ENCODE measurements at places on chromosomes 1 and 21.
A peak's percentile ranks its signal among the peaks of the same experiment; 100 is the strongest.

DNA sequence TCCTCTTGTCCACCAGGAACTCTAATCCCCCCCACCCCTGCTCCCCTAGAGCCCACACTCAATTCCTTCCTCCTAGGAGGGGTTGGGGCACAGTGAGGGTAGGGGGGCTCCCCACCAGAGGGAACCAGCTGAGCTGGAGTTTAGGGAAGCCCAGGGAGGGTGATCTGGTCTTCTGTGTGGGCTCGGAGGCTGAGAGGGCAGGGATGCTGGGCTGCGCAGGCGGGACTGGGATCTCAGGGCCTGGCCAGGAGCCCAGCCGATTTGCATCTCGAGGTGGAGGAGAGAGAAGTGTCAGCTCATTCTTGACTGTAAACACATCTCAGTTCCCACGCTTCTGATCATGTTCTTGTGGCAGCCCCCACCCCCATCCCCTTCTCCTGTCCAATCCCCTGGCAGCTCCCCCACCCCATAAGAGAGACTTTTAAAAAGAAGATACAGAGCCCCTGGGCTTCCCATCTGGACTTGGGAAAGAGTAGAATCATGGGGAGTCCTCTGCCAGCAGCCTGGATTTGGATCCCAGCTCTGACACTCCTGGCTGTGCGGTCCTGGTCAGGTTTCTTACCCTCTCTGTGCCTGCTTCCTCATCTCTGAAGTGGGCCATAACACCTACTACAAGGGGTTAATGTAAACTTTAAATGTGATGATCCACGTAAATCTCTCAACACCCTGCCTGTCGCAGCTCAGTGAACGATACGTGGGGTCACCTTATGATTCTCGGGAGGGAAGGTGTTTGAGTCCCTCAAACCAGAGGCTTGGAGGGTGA lies 6.6 kb downstream of the PEAR1 start:
- peak; percentile 46 for DNase-seq

DNA sequence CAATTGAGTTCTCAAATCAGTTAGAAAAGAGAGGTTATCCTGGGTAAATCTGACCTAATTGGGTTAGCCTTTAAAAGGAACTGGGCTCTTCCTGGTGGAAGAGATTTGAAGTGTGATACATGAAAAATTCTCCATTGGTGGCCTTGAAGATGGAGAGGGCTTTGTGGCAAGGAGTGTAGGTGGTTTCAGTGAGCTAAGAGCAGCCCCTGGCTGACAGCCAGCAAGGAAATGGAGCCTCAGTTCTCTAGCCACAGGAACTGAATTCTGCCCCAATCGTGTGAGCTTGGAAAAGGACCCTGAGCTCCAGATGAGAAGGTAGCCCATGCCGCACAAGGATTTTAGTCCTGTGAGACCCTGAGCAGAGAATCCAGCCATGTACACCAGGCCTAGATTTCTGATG lies 12.7 kb upstream of the HYI start:
- DNase-seq: no peak

- no peak for DNase-seq
Observed at GRCh38 chr1:51345300-51345687, 14.9 kb upstream of the TTC39A start.

GRCh38 chr1:87064986-87065385 lies 150.6 kb downstream of the HS2ST1 start:
- DNase-seq: no peak

GRCh38 chr21:19402870-19403269 lies 999.3 kb upstream of the TMPRSS15 start:
- no peak for DNase-seq

GRCh38 chr1:58932859-58933598 lies 149.2 kb upstream of the JUN start:
- DNase-seq: peak; percentile 56

DNA sequence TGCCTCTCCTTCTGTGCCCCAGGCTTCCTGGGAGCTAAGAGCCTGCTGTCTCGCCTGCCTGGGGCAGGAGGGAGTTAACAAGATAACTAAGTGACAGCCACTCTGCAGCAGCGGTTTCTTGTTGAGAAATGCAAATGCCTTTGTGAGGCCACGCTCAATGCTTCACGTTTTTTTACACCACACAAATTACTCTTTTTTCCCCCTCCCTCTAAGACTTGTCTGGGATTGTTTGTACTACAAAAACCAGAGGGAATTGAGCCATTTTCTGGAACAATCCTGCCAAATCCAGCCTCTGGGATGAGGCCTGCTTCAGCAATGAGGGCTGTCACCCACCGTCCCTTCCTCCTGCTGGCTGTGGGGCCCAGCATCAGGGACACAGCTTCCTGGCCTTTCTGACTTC lies 119.6 kb downstream of the ACTL8 start:
- DNase-seq: no peak

GRCh38 chr1:245285168-245285567 lies 130.4 kb downstream of the KIF26B start:
- no peak for DNase-seq

- no peak for DNase-seq
Observed at GRCh38 chr1:19980314-19980713, 896 bp upstream of the PLA2G2A start.

Measured in right lobe of liver (tissue), 6 donors.